ENCODE measurements at places on chromosomes 3 and 15.

DNA sequence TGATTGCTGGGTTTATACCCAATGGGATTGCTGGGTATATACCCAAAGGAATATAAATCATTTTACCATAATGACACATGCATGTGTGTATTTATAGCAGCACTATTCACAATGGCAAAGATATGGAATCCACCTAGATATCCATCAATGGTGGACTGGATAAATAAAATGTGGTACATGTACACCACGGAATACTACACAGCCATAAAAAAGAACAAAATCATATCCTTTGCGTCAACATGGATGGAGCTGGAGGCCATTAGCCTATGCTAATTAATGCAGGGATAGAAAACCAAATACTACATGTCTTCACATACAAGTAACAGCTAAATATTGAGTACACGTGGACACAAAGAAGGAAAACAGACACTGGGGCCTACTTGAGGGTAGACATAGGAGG lies 22.6 kb downstream of the MNS1 start:
- DNase-seq = no peak

DNA sequence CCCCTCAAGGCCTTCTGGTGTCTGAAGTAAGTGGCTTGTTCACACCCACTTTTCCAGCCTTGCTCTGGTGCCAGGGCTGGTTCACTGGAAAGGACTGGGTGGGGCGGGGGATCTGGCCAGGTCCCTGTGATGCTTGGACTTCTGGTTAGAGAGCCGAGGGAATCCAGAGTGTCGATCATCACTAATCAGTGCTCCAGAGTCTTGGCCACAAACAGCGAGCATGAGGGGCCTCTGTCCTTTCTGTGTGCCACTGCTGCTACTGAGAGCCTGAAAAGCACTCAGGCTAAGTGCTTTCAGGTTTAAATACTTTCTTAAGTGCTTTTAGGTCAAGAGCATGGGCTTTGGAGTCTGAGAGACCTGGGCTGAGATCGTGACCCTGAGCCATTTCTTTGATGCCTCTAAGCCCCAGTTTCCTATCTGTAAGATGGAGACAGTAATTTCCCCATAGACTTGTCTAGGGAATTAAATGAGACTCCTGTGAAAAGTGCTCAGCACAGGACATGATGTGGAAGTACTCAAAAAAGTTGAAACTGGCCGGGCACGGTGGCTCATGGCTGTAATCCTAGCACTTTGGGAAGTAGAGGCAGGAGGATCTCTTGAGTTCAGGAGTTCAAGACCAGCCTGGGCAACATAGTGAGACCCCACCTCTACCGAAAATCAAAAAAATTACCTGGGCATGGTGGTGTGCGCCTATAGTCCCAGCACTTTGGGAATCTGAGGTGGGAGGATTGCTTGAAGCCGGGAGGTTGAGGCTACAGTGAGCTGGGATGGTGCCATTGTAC lies 53.8 kb upstream of the SEC22A start:
- no peak for DNase-seq

- DNase-seq = peak; percentile 59
These were observed 145.3 kb downstream of the TJP1 start for GRCh38 chr15:29676961-29677402.

DNA sequence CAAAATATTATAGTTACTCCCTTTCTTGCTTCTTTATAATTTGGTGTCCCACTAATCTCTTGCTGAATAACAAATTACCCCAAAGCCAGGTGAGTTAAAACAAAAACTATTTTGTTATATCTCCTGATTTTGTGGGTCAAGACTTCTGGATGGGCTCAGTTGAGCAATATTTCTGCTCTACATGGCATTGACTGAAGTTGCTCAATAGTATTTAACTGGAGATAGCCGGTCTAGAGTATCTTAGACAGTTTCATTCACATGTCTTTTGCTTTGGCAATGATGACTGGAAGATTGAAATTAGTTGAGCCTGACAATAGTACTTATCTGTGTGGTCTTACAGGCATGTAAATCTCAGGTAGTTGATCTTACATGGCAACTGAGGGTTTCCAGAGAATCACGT lies 51.0 kb upstream of the TP63 start:
- no peak for DNase-seq

DNA sequence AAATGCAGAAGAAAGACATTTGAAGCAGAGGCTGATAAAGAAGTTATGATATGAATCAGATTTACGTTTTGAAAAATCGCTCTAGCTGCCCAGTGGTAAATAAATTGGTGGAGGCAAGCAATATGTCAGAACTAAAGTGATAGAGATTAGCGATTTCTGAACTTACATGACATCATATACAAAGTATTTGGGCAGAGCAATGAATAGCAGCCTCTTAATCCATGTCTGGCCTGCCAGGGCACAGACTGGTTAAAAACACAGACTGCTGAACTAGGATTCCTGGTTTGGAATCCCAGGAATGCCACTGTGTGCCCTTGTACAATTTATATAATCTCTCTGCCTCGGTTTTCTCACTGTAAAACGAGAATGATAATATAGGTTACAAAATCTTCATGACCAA lies 243.1 kb upstream of the SETMAR start:
- DNase-seq = peak; percentile 44

DNA sequence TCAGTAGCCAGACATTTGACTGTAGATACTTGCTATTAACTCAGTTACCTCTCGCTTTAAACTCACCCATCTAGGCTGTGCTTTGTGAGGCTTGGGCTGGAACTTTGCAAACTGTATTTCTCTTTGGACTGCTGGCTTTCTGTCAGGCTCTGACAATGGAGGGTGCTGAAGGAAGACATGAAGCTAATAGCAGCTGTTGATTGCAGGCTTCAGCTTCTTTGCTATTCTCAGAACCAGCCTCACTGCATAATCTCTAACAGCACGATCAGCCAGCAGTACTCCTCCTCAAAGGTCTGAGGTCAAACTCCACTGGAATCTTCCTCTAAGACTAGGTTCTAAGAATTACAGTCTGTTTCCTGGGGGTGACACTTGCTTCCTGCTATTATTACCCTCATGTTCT lies 295.6 kb downstream of the ZBBX start:
- DNase-seq = no peak

GRCh38 chr3:9732080-9732739 lies 675 bp downstream of the BRPF1 start:
- peak; percentile 15 for DNase-seq

DNA sequence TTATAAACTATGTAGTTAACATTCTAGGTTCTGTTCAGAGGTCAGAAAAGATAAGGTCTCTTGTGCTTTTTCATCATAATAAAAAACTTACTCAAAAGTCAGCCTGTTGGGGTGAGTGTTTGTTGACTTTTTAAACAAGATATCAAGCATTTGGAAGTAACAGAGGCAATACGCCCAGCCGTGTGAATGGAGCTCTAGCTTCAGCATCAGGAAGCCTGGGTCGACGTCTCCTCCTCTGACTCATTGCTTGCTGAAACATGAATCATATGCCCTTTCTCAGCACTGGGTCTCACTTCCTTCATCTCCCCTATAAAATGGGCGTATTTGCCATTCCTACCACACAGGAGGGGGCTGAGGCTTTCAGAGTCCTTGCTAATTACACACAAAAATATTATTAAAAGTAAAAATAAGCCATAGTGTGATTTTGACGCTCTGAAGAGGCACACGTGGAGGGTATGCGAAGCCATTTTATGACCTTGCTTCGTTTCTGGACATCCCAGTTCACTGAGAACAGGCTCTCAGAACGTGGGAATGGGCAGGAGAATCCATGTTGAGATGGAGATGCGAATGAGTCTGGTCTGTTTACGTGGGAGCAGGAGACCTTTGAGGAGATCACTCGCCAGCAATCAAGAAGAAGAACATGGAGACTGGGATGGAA lies 220.8 kb upstream of the TPRG1 start:
- peak; percentile 99 for DNase-seq

DNA sequence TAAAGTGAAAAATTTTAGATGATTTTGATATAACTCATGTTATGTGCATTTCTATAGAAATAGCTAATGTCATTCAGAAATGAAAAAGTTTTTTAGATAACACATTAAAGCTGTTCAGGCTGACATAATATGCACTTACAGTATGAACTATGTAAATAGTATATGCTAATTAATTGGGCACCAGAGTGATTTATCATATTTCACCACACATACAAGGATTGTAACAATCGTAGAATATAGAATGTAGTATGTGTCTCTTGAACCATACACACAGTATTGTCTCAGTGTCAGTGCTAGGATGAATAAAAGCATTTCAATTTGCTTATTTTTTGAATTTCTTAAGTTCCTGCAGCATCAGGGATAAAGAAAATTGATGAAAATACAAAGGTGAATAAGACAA lies 710.0 kb downstream of the OTOL1 start:
- no peak for DNase-seq

- DNase-seq = peak; percentile 70
These were observed 138.7 kb downstream of the PEX5L start for GRCh38 chr3:179898024-179898423.
